ENCODE measurements at places on chromosomes 7 and 10.

DNA sequence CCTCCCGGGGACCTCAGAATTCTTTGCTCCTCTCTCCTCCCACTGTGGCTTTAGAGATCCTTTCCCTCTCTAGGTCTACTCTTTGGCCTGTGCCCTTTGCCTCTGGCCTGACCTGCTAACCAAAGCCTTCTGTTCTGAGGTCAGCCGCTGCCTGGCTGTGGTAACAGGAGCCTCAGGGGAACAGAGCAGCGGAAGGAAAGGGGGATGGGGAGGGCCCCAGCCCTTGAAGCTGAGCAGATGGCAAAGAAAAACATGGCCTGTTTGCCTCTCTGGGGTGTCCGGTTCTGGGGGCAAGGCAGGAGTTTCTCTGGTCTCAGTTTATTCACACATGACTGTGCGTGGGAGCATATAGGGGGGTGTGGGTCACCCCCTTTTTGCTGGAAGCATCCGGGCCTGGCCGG lies 28.2 kb downstream of the COL26A1 start:
- no peak for DNase-seq

GRCh38 chr7:22200238-22200637 lies 156.7 kb downstream of the RAPGEF5 start:
- no peak for DNase-seq

DNA sequence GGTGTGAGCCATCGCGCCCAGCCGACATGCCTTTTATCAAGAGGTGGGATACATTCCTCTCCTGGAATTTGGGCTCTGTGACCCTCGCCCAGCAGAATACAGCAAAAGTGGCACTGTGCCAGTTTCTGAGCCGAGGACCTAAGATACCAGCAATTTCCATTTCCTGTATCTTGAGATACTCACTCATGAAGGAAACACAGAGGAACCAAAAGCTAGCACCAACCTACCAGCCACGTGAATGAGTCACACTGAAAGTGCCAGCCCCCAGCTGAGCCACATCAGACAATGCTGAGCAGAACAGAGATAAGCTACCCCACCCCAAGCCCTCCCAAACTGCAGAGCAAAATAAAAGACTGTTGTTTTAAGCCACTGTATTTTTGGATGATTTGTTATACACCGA lies 56.3 kb downstream of the CACUL1 start:
- peak; percentile 68 for DNase-seq

- DNase-seq: no peak
These were observed 674.4 kb downstream of the GRM8 start for GRCh38 chr7:126578338-126578737.

DNA sequence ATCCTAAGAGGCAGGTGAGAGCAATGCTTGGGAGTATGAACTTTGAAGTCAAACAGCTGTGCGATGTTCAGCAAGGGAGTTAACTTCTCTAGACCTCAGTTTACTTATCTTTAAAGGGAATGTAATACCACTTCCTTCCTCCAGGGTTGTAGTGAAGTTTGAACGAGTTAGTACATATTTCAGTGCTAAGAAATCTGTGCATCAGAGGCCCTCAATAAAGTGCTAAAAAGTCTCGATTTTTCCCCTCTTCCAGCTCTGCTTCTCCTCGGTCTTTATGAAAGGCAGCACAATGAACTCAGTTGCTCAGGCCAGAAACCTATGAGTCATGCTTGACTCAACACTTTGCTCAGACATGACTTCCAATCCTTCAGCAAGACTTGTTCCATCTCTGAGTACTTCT lies 418.9 kb downstream of the MDFIC start:
- DNase-seq: peak; percentile 11

- no peak for DNase-seq
These were observed 59.2 kb downstream of the CDHR3 start for GRCh38 chr7:106022193-106022821.

GRCh38 chr10:12726971-12727831 lies 274.3 kb downstream of the CCDC3 start:
- no peak for DNase-seq

- DNase-seq: peak; percentile 20
These were observed 5.2 kb upstream of the HTR7 start for GRCh38 chr10:90862908-90863514.

DNA sequence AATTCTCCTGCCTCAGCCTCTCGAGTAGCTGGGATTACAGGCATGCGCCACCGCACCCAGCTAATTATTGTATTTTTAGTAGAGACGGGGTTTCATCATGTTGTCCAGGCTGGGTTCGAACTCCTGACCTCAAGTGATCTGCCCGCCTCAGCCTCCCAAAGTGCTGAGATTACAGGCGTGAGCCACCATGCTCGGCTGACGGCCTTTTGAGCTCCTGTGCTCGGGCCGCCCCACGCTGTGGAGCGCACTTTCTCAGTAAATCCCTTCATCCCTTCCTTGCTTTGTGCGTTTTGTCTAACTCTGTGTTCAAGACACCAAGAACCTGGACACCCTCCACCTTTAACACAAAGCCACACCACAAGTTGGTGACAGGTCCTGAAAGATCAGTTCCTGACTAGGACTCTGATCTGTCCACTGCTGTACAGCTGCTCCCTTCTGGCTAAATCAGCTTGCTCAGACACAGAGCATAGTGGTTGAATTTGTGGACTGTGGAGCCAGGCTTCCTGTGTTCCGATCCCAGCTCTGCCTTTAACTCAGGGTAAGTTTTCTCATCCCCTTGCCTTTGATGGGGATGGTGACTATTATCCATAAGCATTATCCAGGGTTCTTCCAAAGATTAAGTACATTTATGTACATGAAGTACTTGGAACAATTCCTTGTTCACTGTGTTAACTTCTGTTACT lies 20.1 kb downstream of the CHST3 start:
- DNase-seq: no peak

DNA sequence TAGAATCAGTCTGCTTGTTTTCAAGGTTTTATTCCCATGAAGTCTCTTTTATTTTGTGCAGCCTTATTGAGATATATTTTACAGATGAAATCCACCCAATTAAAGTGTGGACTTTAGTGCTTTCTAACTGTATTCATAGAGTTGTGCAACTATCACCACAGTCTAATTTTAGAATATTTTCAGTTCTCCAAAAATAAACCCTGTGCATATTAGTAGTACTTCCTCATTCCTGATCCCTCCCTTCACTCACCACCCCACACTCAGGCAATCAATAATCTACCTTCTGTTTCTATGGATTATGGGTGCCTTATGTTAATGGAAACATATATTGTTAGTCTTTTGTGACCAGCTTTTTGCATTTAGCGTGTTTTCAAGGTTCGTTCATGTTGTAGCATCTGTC lies 185.7 kb upstream of the TMEM72 start:
- DNase-seq: no peak

DNA sequence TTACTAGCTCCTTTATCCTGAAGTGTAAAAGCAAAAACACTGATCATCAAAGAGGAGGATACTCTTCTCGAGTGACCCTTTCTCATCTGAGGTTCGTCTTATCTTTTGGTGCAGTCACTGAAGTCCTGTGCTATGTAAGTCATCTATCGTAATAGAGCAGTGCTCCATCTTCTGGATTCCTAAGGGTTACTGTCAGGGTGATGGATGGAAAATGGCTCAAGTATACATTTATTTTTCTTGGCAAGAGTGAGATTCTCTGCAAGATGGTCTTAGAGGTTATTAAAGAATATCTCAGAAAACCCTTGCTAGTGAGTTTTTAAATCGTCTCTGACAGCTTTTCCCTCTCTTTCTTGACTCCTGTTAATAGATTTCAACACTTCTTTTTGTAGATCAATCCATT lies 12.4 kb downstream of the PRKG1 start:
- no peak for DNase-seq

GRCh38 chr7:152521420-152522337 lies 85.9 kb upstream of the KMT2C start:
- DNase-seq: no peak

DNA sequence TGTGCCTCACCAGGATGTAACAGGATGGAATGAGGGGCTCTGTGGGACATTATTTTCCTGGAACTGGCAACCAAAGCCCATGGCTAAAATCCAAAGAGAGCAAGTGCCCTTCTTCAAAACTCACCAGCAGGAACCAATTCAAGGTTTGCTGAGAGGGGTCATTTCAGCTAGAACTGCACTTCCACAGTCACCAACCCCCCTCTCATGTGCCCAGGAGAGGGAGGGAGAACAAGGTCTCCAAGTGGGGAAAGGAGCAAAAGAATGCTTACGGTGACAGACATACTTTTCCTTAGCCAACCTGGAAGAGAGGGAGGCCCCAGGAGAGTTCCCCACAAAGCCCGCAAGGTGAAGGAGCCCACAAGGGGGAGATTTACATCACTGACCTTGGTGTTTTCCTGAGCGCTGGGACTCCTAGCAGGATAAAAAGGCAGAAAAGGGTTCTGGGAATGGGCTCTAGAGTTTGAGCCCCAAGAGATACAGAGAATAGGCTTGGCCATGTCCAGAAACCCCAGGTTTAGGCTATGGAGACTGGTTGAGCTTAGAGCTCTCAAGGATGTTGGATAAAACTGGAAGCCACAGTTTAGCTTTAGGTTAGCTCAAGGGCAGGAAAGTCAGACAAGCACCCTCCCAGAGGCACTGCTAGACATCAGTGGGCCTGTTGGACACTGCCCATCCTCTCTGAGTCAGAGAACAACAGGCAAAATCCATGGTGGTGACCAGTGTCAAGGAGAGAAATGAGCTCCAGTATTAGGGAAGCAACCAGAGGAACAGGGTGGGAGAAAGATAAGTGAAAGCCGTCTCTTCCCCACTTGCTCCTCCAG lies 63.9 kb upstream of the GHITM start:
- no peak for DNase-seq

GRCh38 chr7:2670720-2671391 lies 17.1 kb upstream of the AMZ1 start:
- DNase-seq: peak; percentile 78

GRCh38 chr10:92847202-92847864 lies 987 bp upstream of the EXOC6 start:
- peak; percentile 58 for DNase-seq

DNA sequence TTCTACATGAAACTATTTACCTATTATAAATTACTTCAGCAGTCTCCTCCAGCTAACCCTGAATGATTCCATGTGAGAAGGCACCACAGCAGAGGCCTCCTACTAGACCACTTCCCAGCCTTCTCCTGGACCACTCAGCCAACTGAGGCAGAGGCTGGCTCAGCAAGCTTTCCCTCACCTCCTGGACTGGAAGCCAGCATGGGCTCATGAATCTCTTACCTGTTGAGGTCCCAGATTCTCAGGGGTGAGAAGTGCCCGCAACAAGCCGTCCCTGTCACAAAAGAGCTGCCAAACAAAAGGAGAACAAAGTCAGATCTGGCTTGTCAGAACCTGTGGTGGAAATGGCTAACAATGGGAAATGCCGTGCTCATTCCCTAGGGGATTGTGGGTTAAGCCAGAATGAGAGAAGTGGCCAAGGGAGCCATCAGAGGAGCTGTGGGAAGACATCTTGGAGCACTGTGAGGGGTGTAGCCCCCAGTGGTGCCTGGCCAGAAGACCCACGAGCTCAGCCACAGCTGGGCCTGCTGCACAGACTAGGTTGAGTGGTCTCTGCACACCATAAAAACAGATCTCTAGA lies 36.5 kb downstream of the DPCD start:
- DNase-seq: no peak

DNA sequence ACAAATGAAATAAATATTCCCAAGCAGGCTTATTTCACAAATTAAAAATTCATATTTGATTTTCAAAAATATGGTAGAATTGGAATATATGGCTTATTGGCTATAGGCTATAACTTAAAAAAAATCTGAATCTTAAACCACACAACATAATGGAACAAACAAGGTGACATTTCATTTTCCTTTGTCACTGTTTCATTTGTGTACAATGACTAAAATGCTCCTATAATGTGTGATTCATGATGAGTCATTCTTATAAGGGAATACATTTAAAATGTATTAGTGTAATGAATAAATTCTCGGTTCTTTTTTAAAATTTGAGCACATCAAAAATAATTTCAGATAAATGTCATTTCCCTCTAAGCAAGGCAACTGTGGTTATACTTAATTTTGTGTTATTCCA lies 148.0 kb upstream of the ANK3 start:
- DNase-seq: peak; percentile 17

- DNase-seq: peak; percentile 78
These were observed 4.3 kb upstream of the MARVELD1 start for GRCh38 chr10:97708976-97709946.

- no peak for DNase-seq
These were observed 9.4 kb downstream of the ARID5B start for GRCh38 chr10:61910894-61911293.

- no peak for DNase-seq
These were observed 6.7 kb downstream of the CALN1 start for GRCh38 chr7:72405418-72405817.

GRCh38 chr10:35185260-35186034 lies 58.8 kb downstream of the CREM start:
- DNase-seq: no peak

GRCh38 chr10:124590216-124591122 lies 128.8 kb downstream of the LHPP start:
- DNase-seq: no peak

- DNase-seq: no peak
These were observed 19.0 kb downstream of the EBF3 start for GRCh38 chr10:129945064-129945463.

- no peak for DNase-seq
These were observed 278.9 kb downstream of the HPSE2 start for GRCh38 chr10:98956576-98957260.

- DNase-seq: no peak
These were observed 7.2 kb downstream of the RGS10 start for GRCh38 chr10:119535305-119535704.
